HFFc6 (cell line): ENCODE measurements at places on chromosomes 5 and 9. TPM values are rescaled to one million over a fixed set of nuclear protein-coding genes. Genes with fewer than 3 reads are reported as not detected.

GRCh38 chr5:58122157-58122556, 337.7 kb downstream of the PLK2 start:
- DNase-seq: no peak

GRCh38 chr9:127872369-127873222, 4.9 kb downstream of the AK1 start:
- no peak for DNase-seq

DNA sequence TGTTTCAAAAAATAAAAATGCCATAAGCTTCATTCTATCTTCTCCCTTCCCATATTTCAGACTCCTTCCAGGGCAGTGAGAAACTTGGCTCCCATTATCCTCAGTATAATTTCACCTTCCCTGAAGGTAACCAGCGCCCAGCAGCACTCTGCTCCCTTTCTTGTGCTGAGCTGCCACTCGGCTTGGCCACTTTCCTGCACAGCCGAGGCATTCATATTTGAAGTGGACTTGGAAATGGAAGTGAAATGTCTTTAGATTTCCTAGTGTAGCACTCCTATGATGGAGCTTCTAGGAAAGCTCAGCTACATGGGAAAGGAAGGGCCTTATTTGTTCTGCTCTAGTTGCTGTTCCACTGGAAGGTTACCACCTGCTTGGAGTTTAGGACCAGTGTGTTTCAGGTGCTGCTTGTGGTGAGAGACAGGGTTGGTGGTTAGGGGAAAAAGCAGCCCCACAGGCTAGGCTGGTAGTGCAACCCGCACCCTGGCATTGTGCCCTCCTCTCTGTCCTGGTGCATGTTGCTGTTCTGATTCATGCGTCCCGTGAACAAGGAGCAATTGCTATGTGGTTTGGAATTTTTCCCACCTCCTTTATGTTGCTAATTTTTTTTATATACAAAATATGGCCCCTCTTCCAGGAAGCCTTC, 53.8 kb downstream of the RAD23B start:
- DNase-seq: peak; percentile 48

DNA sequence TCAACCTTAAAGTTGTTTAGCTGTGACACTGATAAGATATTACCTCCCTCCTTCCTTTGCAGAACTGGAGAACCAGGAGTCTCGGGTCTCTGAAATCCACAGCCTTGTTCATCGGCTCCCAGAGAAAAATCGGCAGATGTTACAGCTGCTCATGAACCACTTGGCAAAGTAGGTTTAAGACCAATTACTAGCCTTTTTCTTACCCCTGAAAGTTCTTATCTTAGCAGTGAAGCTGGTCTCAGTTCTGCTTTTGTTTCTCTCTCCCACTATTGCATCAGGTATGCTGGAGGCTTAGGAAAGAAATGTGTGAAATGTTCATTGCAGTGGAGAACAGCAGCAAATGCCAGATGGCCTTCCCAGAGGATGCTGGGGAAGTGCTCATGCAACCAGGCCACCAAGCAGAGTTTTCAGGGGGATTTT, 287.4 kb downstream of the ARHGAP26 start:
- no peak for DNase-seq

- DNase-seq: no peak
Observed at GRCh38 chr9:128161215-128161902, 1.3 kb downstream of the BBLN start.

DNA sequence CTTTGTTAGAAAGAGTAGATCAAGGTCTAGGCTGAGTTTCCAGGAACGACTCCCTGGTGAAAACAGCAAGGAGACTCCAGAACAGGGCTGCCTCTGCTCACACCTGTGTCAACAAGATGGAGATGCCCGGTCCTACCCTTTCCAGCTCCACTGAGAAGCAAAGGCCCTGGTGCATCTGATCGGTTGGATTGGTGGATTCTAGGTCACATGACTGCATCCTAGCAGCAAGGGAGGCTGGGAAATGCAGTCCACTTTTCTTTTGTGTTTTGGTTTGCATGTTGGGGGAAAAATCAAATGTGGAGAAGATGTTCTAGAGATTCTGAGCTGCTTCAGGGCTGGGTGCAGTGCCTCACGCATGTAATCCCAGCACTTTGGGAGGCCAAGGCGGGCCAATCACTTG, 82.0 kb upstream of the TRIO start:
- DNase-seq: no peak

- no peak for DNase-seq
Observed at GRCh38 chr9:14383294-14383693, 69.4 kb upstream of the NFIB start.

- peak; percentile 16 for DNase-seq
Observed at GRCh38 chr9:17802249-17802857, 223.5 kb downstream of the SH3GL2 start.

DNA sequence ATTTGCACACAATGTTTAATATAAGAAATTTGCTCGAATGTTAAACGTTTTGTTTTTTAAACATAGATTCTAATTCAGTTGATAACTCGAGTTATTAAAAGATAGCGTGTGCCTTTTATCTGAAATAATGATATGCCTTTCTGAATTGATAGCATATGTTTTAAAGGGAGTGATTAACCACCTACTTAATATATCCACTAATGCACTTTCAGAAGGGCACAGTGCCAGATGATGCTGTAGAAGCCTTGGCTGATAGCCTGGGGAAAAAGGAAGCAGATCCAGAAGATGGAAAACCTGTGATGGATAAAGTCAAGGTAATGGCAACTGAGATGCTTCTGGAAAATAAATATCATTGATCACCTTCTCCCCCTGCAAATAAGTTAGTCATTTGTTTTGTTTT, 53.9 kb downstream of the ERAP1 start:
- DNase-seq: no peak

- no peak for DNase-seq
Observed at GRCh38 chr5:859391-859790, 8.6 kb upstream of the ZDHHC11 start.

DNA sequence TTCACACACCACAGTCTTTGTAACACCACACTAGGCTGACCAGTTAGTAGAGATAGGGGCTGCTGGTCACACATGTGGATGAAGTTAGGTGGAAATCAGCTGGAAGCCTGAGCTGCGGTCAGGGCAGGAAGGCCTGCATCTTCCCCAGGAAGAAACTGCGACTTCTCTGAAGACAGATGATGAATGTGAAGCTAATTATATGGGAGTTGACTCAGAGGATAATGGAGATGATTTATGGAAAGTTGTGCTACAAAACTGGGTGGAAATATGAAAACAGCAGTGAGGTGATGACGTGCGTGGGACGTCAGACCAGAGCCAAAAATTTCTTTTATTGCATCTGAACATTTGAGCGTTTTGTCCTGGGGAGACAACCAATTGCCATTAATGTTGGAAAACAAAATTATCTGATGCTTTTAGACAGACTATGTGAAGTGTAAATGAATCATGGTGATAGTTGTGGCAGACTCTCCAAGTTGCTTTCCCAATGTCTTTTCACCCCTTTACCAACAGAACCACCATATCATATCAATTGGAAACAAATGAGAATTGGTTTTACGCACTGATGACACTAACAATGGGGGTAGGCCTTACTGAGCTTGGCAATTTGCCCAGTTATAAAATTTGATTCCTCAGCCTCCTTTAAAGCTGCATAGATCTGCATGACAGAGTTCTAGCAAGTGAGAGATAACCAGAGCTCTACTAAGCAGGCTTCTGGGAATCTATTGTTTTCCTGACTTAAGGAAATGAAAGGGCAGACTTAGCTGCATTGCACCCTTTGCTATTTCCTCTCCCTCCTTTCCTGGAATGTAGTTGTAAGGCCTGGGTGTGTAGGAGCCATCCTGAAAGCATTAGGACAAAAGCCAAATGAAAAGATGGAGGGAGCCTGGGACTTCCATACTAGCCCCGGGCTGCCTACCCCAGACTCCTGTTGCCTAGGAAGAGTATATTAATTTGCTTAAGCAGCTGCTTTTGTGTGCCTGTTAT, 84.0 kb downstream of the RAB3C start:
- DNase-seq: no peak

- DNase-seq: no peak
Observed at GRCh38 chr9:128651798-128652197, 4.8 kb downstream of the DYNC2I2 start.

GRCh38 chr5:108818613-108819272, 71.0 kb downstream of the FER start:
- peak; percentile 46 for DNase-seq

DNA sequence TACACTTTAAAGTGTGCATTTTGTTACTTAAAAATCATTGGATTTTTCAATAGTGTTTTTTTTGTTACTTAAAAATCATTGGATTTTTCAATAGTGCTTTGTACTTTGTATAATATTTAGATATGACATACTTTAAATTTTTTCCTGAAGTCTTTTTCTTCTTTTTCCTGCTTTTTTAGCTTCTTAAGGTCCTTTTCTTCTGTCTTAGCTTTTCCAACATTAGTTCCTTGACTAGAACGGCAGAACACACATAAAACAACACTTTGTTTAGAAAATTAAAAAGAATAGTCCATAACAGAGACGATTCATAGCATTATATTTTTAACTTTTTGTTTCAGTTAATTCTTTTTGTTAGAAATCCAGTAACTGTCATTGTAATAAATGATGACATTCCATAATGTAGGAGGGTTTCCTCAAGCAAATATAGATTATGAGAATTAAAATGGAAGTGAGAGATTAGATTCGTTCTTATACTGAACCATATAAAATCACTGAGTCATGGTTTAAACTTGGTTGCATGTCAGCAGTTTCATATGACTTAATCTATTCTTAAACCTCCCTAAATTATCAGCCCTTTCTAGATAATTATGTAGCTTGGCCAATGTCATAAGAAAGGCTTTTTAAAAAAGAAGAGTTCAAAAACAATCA, 45.3 kb upstream of the RICTOR start:
- no peak for DNase-seq

GRCh38 chr5:115372146-115372545, 75.7 kb upstream of the CCDC112 start:
- DNase-seq: no peak

DNA sequence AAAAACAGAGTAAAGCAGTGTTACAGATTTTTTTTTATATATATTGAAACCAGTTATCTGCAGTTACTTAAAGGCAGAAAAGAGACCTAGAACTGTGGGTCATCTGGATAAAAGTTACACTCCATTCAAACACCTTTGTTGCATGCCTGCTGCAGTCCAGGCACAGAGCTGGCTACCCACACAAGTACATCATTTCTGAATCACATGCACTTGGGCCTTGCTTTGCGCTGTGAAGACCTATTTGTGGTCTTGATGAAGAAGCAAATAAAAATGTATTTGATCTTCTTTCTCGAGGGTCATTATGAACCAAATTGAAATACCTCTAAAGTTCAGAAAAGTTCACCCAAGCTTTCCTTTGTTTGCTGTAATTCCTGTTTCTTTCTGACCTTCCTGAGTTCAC, 503.0 kb upstream of the ZNF608 start:
- DNase-seq: no peak

DNA sequence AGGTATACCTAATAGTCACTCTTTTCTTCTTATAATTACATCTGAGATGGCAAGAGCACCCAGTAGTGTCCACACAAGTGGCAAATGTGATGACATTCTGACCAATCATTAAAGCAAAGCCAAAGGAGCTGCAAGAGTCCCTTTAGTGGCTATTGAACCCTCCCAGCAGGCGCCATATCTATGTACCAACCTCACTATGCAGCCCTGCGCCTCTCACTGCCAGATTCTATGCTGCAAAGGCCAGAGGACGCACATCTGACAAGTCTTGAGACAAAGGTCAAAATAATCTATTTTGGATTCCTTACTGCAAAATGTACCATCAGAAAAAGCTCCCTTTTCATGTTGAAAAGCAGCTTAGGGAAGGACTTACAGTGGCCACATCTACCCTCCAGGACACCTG, 47.0 kb downstream of the EPB41L4B start:
- DNase-seq: no peak

DNA sequence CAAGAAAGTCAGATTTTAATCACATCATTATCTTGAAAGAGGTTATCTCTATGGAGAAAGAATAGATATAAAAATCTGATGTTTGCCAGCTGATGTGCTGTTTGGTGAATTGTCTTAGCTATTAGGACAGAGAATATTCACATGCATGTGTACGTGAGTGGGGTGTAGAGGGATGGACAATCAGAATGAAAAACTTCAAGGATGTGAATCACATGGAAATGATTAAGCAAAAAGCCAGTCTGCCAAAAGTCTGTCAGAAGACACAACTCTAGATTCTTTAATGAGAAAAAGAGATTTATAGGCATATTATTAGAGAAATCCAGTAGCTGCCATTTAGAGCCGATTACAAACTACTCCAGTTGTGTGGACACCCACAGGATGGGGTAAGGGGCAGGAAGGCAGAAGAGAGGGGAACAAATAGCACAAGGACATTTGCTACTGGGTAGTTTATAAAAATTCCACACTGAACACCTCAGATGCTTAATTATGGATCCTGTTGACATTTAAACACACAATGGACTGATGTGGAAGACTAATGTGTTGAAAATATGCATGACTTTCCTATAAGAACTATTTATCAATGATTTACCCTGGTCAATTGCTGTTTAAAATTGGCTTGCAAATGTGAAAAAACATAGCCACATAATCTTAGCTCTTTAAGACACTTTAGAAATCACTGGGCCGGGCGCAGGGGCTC, 127.4 kb downstream of the PTTG1 start:
- DNase-seq: peak; percentile 11

GRCh38 chr9:105044518-105044917, 116.6 kb upstream of the ABCA1 start:
- no peak for DNase-seq

DNA sequence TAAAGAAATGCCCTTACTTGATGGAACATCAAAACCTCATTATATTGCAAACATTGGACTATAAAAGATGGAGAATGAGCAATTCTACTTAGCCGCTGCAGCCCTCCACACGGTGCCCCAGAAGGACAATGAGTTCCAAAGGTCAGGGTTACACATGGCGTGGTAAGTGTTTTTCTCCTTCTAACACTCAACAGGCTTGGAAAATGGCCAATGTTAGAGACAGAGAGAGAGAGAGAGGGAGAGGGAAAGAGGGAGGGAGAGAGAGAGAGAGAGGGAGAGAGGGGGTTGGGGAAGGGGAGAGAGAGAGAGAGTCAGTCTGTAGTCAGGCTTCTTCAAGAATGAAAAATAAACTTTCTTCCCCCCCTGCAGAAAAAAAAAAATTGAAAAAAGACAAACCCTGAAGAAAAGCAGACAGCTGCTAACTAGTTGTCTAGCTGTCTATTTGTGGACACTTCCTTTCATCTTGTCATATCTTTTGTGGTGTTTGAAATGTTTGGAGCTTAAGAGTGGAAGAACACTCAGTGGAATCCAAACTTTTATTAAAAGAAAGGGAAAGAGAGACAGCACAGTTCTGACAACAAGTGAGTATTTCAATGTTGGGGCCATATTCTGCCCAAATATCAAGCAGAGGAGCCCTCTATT, 324.8 kb downstream of the TMEM38B start:
- no peak for DNase-seq

- no peak for DNase-seq
Observed at GRCh38 chr5:151577566-151577965, 13.6 kb downstream of the FAT2 start.

Gene CDX1
- total RNA-seq: not detected in 3 replicates

Gene SGCD
- total RNA-seq: 5.8 to 6.6 TPM (median 6.3 TPM) in 3 replicates

Gene SVEP1
- total RNA-seq: 4.7 to 7.5 TPM (median 6.8 TPM) in 3 replicates

Gene FCN1
- not detected in 3 replicates for total RNA-seq

Gene PTPN3
- not detected in 3 replicates for total RNA-seq

Gene FBXL7
- total RNA-seq: 11.5 to 18.1 TPM (median 14.0 TPM) in 3 replicates

Gene N4BP3
- 0.02 to 0.05 TPM in 2 of 3 replicates, not detected in the other for total RNA-seq

Gene CXCL14
- total RNA-seq: not detected in 3 replicates
